ENCODE measurements at places on chromosomes 3 and 15.
A peak's percentile ranks its signal among the peaks of the same experiment; 100 is the strongest.

GRCh38 chr3:132464066-132464465 is 46.8 kb downstream of the DNAJC13 start:
- DNase-seq = peak; percentile 6

DNA sequence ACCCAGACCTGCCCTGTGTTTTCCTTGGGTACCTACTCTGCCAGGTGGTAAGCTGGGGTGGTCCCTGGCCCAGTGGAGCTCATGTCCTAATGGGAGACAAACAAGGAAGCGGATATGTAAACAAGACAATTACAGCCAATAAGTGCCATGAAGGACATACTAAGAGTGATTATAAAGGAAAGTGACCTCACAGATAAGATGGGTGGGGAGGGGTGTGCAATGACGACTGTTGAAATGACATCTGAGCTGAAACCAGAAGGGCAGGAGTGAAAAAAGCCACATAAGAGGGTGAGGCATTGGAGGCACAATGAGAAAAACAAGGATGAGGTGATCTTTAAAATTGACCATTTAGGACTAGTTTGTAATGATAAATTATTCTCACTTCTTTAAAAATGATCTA is 336.2 kb upstream of the IL12A start:
- no peak for DNase-seq

DNA sequence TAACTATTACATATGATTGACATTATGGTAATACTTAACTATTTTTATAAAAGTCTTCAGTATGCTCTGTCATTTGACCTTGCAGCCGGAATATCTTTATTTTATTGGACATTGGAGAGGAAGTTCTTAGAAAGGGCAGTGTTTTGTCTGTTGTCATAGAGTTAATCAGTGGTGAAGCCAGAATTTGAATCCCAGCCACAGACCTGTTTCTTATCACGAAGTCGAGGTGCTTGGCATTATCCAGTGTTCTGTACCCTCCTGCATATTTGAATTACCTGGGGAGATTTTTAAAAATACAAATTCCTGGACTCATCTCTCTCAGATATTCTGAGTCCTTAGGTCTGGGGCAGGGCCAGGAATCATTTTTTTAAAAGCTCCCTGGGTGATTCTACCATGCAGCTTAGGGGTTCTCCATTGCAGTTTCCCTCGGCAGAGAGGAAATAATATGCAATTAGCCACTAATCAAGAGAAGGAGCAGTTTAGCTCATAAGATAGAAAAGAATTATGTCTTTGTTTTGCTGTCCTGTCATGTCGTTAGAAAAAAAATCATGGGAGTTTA is 195.6 kb upstream of the CFAP20DC start:
- DNase-seq = no peak

DNA sequence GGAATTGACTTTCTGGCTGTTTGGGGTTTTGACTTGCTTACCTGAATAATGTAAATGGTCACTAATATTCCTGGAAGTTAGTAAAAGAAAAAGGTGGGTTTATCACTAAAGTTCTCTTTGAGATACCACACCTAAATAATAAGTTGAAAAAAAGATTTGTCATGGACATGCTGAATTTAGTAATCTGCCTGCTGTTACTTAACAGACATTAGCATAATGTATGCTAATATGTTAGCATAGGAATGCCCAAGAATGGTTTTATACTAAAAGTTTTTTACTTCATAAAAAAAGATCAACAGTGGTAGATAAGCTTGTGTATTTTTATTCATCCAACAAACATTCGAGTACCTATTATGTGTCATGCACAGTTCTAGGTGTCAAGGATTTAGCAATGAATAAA is 36.5 kb downstream of the GMPS start:
- no peak for DNase-seq

DNA sequence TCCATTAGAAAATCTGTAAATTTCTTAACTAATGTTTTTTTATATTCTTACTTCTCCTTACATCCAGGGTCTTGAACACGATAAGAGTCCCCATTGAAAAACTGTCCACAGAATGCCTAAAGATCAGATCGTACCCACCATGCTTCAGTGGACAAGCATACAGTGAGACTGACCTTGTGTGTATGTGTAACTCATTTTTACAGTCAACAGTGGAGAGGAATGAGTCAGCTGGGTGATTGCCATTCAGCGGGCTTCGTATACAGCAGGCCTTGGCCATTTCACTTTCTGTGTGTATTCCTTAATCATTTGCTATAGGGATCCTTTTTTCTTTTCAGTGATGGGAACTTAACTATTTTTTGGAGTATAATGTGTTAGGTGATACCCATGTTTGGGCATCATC is 10.6 kb downstream of the PARP14 start:
- peak; percentile 4 for DNase-seq

DNA sequence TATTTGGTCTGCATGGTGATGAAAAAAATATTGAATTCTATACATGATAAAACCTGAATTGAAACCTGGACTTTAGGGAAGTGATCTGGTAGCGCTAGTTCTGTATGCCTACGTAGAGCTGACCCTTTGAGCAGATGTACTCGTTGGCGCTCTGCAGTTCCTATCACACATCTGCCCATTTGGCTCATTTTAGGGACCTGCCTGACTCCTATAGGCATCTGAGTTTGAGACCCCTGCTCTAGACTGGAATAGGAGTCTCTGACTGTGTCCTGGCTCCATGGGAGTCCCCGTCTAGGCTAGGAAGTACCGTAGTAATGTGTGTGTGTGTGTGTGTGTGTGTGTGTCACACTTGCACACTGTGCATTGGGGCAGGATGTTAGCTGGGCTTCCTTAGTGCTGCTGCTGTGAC is 21.2 kb downstream of the STARD5 start:
- no peak for DNase-seq
